ENCODE measurements at places on chromosomes 2 and 18.

DNA sequence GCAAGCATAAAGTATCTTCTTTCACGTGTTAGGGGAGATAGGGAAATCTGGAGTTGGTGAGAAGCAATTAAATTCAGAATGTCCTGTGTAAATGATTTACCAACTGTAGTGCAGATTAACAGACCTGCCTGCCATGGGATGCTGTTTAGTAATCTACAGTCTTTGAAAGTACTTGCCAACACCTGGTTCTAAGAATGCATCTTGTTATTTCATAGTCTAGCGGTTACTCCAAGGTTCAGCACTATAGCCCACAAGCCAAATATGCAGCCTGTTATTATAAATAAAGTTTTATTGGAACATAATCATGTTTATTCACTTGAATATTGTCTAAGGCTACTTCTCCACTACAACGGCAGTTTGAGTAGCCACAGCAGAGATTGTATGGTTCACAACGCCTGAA is 100.8 kb downstream of the OSBPL6 start:
- no peak for DNase-seq

DNA sequence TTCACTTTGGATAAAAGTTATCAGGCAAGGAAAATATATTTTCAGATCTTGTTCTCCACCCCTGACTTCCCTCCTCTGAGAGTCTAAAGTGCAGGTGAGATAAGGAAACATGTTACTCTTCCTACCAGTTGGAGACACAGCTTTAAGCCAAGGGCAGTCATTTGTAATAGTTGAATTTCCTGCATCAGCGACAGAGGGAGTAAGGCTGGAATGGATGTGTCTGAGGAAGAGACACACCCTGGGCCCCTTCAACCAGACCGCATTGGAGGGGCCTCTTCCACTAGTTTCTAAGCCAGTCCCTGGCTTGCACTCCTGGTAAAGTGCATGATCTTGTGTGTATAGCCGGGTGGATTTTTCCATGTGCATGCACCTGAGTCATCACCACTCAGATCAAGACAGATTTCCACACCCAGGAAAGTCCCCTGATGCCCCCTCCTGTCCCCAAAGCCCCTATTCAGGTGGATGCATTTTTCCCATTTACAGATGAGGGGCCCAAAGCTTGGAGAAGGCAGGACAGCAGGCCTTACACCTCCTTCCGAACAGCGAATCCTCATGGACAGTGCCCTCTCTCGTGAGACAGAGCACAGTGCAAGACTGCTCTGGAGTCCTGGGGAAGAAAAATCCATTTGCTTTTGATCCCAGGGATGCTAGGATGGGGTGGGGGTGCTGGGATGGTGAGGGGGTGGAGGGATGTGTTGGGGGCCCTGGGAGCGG is 66.7 kb upstream of the SH3RF3 start:
- DNase-seq: no peak

- no peak for DNase-seq
These were observed 27.3 kb upstream of the MAL start for GRCh38 chr2:94997981-94998930.

DNA sequence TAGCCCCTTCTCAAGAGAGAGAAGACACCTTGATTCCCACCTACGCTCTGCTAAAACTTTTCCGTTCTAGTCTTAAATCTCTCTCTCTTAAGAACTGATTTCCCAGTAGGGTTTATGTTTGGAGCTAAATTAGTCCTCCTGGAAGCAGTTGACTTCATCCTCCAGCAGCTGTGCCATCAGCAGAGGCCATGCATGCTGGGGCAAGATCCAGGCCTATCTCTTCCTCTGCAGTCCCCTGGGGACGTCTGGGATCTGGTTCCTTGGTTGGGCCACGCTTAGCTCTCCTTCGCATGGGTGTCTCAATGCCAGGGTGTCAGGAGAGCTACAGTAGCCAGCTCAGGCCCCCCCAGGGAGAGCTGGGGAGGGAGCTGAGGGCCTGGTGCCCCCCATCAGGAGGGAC is 49.7 kb downstream of the HPCAL1 start:
- peak; percentile 94 for DNase-seq

GRCh38 chr2:203535784-203536585 is 884 bp upstream of the RAPH1 start:
- no peak for DNase-seq

GRCh38 chr18:51151568-51152511 is 45.6 kb downstream of the MEX3C start:
- DNase-seq: no peak

DNA sequence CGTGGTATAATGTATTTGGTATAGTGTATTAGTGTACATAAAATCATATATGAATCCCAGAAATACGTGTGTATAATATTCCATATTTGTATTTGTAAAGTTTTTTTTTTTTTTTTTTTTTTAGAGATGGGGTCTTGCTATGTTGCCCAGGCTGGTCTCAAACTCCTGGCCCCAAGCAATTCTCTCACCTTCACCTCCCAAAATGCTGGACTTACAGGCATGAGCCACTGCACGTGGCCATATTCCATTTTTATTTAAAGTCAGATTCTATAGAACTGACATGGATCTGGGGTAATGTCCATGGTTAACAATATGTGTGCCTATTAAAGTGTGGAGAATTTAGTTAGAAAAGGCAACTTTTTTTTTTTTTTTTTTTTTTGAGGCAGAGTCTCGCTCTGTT is 71.5 kb downstream of the ANTXR1 start:
- DNase-seq: no peak

- peak; percentile 57 for DNase-seq
These were observed 14.8 kb downstream of the LPIN1 start for GRCh38 chr2:11761259-11761658.

DNA sequence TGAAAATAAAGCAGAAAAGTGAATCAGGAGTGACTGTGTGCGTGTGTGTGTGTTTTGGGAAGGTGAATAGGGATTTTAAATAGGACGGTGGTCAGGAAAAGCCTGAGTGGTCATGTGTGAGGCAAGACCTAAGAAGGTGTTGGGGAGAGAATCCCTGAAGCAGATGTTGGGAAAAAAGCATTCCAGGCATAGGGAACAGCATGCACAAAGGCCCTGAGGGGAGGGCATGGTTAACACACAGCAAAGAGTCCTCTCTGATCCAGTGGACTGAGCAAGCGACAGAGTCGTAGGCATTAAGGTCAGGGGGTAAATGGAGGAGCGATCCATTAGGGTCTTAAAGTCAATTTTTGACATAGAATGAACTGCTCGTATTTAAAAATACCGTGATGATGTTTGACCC is 34.0 kb upstream of the OTOS start:
- DNase-seq: no peak

- no peak for DNase-seq
These were observed 12.8 kb upstream of the NCOA1 start for GRCh38 chr2:24478243-24478642.

DNA sequence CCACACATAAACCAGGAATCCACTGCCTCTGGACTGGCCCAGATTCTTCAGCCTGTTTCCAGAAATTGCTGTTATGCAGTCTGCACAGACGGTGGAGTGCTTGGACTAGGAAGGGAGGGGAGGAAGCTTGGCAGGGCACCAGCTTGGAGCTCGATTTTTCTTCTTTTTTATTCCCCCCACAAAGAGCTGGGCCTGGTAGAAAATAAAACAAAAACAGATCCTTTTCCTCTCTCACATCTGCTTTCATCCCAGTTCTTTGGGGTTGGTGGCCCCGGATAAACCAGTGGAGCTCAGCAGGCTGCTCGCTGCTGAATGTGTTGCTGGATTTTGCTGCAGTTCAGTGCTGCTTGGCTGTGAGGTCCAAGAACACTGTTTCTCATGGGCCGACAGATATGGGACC is 16.0 kb downstream of the LRRTM1 start:
- peak; percentile 4 for DNase-seq

DNA sequence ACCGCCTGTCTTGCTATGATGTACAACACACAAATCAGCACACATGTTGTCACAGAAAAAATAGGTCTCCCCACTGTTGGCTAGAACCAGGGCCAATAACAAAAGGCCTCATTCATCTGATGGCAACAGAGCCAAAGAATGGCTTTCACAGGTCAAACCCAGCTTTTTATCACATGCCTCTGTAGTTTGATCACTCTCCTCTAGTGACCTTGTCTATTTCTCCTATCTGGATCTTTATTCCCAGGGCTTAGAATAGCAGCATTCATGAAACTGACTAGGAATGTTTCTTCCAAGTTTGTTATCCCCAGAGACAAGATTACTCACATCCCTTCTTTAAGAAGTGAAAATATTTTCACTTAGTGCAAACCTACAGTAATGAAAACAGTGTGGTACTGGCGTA is 285.8 kb upstream of the GYPC start:
- no peak for DNase-seq

DNA sequence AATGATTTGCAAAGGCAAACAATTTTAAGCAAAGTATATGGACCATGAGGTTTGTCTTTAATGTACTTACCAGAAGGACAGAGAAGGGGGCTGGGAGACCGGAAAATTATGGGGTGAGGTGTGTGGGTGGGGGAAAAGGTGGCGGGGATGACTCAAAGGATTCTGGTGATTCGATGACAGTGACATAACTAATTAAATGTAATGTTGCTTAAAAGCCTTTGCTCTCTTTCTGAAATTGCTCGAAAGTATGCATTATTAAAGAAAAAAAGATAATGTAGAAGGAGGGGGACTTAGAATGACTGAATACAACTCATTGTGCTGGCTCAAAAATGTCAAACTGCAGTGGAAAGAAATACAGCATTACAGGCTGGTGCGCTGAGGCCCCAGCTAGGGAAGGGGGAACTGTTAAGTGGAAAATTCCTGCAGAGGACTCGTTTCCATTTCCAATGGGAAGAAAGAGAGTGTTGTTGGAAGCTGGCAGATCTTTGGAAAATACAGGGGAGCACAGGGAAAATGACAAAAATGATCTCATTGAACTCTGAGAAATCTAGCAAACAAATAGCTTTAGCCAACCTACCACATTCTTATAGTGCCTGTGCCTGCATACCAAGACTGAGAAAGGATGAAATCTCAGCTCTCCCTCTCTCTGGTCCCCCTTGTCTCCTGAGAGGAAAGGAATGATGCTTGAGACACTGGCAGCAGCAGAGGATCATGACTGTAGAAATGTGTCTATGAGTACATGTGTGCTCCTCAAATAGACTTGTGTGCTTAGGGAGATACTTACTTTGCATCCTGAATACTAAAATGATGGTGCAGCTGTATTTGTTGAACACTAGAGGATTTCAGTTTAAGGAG is 632.4 kb downstream of the NYAP2 start:
- DNase-seq: no peak

- DNase-seq: no peak
These were observed 70.6 kb downstream of the B3GNT2 start for GRCh38 chr2:62266433-62267038.

DNA sequence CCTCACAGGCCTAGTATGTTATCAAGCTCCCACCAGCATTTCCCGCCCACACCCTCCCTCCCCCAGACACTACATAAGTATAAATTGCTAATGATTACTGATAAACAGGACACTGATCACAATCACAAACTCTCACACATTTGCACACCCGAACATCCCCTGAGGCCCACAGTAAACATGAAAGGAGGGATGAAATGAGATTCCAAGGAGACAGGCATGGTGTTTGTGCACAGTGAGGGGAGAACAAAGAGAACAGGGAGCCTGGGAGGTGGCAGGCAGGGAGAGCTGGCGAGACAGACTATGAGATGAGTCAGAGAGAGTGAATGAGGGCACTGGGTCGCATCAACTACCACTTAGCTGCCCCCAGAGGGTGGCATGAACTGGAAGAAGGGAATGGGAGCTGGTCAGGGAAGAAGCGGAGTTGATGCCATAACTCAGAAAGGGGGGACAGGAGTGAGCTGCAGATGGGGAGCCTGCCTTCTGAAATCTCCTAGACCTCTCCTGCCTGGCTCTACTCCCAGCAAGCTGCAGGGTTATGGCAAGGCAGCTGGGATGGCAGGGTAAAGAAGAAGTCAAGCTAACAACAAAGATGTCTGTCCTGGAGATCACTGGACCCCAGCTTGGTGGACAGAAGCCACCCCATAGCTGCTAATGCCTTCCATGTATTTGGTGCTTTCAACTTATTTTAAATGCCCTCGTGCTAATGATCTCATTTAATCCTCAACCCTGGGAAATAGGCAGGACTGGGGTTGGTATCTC is 5.1 kb downstream of the KIF3C start:
- DNase-seq: no peak

DNA sequence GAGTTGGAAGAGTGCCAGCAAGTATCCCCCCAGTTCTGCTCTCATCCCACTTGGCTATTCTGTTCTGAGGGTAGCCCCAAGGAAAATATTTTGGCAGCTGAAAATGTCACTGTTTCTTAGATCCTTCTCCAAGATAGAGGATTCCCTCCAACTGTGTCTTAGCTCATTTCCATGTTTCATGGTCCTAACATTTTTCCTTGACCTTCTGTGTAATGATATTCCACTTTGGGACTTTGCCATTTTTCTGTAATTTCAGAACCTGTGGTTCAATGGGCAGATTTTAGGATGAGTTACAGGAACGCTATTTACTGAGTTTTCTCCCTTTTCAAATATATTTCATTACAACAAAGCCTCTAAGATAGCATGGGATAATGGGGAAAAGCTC is 34.7 kb downstream of the NHEJ1 start:
- no peak for DNase-seq

- no peak for DNase-seq
These were observed 50.8 kb downstream of the G6PC2 start for GRCh38 chr2:168951871-168952270.

DNA sequence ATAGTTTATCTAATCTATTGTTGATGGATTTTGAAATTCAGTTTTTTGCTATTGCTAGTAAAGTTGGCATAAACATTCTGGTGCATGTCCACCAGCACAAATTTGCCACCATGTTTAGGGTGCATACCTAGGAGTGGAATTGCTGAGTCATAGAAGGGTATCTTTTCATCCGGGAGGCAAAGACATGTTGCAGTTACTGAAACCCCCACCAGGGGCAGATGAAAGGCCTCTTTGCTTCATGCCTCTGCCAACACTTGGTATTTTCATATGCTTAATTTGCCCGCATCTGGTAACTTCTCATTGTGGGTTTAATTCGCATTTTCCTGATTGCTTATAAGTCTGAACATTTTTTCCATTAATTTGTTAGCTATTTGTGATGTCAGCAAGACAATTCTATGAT is 8.2 kb downstream of the DCC start:
- peak; percentile 22 for DNase-seq

GRCh38 chr2:146123714-146124113 is 1603.8 kb upstream of the ZEB2 start:
- DNase-seq: no peak

- no peak for DNase-seq
These were observed 47.7 kb downstream of the DNMT3A start for GRCh38 chr2:25293958-25294562.

DNA sequence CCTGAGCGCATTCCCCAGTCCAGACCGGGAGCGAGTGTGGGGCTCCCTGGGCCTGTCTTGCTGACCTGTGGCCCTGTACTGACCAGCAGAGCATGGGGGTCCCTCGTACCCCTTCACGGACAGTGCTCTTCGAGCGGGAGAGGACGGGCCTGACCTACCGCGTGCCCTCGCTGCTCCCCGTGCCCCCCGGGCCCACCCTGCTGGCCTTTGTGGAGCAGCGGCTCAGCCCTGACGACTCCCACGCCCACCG is 5.3 kb downstream of the NEU4 start:
- no peak for DNase-seq

- DNase-seq: no peak
These were observed 37.5 kb upstream of the SEMA4C start for GRCh38 chr2:96907115-96908041.

- DNase-seq: no peak
These were observed 1.5 kb upstream of the PRKAG3 start for GRCh38 chr2:218833023-218833609.

GRCh38 chr2:240353086-240353798 is 82.2 kb upstream of the GPC1 start:
- no peak for DNase-seq

Data from NCI-H2171 treated with DMSO at 0.1 percent for 48 hours (cell line).